ENCODE measurements at places on chromosomes 12 and 14. TPM values are rescaled to one million over a fixed set of nuclear protein-coding genes. Genes with fewer than 3 reads are reported as not detected.
A peak's percentile ranks its signal among the peaks of the same experiment; 100 is the strongest.

- H3K36me3 ChIP-seq = no peaks in the 10 kb centered on the region
- H3K27me3 ChIP-seq = no peaks in the 10 kb centered on the region
- H3K4me1 ChIP-seq = no peaks in the 10 kb centered on the region
- DNase-seq = no peak
- no peak overlapping the region for H3K4me3 ChIP-seq
- H3K27ac ChIP-seq = no peak overlapping the region
These were observed 694.5 kb downstream of the TRHDE start for GRCh38 chr12:72966684-72967083.

GRCh38 chr12:91381309-91381804 is 198.7 kb upstream of the DCN start:
- H3K36me3 ChIP-seq = no peaks in the 10 kb centered on the region
- no peak overlapping the region for H3K27ac ChIP-seq
- peaks cover 10% of the 10 kb centered on the region for H3K27me3 ChIP-seq
- H3K4me1 ChIP-seq = peaks cover 9% of the 10 kb centered on the region

DNA sequence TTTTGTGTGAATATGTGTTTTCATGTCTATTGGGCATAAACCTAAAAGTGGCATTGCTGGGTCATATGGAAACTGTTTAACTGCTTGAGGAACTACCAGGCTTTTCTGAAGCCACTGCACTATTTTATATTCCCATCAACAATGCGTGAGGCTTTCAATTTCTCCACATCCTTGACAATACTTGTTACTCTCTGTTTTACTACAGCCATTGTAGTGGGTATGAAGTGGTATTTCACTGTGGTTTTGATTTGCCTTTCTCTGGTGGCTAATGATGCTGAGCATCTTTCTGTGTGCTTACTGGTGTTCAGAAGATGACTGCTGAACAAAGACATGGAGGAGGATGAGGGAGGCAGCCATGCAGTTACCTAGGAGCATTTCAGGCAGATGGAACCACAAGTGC is 13.2 kb upstream of the TDG start:
- no peaks in the 10 kb centered on the region for H3K27me3 ChIP-seq
- DNase-seq = no peak
- H3K4me1 ChIP-seq = peaks cover 54% of the 10 kb centered on the region
- H3K27ac ChIP-seq = peak overlapping the region; percentile 44
- no peak overlapping the region for H3K4me3 ChIP-seq

GRCh38 chr12:915090-915489 is 34.4 kb downstream of the RAD52 start:
- peak; percentile 30 for DNase-seq
- H3K27ac ChIP-seq = peak overlapping the region; percentile 81
- no peak overlapping the region for H3K4me3 ChIP-seq
- H3K36me3 ChIP-seq = peaks cover 69% of the 10 kb centered on the region
- H3K4me1 ChIP-seq = peaks cover 31% of the 10 kb centered on the region

DNA sequence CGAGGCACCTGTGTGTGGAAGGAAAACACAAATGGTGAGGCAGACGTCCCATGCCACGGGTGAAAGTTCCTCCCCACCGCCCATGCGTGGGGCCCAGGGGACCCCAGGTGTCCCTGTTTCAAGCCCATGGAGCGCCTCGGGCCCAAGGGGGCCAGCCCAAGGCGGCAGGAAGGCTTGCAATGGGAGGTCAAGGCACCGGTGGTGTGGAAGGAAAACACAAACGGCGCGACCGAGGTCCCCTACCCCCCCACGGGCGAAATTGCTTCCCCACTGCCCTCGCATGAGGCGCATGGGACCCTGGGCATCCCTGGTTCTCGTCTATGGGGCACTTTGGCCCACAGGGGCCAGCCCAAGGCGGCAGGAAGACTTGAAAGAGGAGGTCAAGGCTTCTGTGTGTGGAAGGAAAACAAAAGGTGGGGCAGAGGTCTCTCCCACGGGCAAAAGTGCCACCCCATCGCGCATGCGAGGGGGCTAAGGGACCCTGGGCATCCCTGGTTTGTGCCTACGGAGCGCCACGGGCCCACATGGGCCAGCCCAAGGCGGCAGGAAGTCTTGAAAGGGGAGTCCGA is 379.4 kb downstream of the ALG10 start:
- DNase-seq = no peak
- H3K36me3 ChIP-seq = no peaks in the 10 kb centered on the region
- H3K4me3 ChIP-seq = no peak overlapping the region
- H3K27ac ChIP-seq = no peak overlapping the region

DNA sequence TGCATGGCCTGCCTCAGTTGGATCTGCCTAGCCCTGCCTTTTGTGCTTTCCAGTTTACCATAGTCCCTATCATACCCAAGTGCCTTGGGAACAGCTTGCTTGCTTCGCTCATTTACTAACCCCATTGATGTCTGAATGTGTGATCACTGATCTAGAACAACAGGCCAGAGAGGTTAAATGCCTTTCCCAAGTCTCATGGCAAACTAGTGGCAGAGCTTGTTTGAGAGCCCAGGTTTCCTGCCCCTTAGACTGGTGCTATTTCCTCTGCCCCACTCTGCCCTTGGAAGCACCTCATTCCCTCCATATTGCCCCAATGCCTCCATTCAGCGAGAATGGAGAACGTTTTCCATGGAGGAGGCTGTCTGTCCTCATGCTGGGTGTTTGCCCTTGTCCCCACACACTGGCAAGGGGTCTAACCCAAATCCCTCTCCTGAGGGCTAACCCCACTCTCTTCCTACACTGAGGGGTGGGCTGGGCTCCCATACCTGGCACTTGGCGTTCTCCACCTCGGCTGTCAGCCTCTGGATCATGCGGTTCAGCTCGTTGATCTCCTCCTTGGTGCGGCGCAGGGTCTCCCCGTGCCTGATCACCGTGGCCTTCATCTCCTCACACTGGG is 19.8 kb downstream of the KRT7 start:
- no peak for DNase-seq
- peaks cover 25% of the 10 kb centered on the region for H3K36me3 ChIP-seq
- H3K4me1 ChIP-seq = peaks cover 70% of the 10 kb centered on the region
- H3K4me3 ChIP-seq = no peak overlapping the region

DNA sequence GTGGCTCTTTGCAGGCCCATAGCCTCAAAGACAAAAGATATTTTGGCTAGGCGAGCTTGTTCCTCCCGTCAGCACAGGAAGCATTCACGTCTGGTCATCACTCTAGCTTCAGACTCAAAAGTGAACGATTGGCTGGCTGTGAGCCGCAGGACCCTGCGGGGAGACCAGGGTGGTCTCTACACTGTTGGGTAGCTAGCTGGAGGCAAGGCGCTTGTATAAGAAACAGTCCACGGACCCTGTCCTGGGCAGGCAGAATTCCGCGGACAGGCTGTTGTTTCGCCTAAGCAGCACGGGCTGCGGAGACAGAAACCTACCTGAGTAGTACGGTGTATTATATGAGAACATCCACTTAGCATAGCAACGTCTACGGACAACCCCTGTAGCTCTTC is 29.6 kb downstream of the WBP11 start:
- H3K27ac ChIP-seq = peak overlapping the region; percentile 98
- peak overlapping the region; percentile 96 for H3K4me3 ChIP-seq
- H3K36me3 ChIP-seq = peaks cover 40% of the 10 kb centered on the region

DNA sequence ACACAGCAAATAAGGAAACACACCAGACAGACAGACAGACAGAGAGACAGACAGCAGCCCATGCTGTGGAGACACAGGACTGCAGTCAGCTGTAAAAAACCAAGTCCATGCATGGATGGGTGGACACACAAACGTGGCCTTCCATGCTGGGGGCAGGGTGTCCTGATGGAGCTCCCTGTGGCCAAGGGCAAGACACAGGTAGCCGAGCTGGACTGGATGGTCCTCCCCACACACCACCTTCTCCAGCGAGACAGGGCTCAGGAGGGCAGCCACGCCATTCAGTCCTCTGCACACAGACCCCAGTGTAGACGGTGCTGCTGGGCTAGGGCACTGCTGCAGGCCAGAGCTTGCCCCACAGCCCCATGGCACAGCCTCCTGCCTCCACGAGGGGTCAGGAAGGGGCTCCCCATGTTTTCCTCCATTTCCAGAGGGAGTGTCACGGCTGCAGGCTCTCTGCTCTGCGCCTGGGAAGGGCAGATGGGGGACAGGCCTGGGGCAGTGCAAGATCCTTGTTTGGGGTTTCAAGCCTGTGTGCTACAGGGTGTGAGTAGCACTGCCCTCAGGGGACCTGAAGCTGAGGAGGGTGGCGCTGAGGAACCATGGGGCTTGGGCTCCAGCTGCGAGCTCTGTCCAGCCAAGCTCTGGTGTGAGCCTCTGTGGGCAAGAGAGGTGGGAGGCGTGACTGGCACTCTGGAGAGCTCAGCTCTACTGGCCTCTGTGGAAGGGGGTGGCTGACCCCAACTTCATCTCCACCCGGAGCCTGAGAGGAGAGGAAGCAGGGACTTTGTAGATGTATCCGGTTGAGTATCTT is 67.9 kb downstream of the GALNT9 start:
- no peaks in the 10 kb centered on the region for H3K27me3 ChIP-seq
- no peak overlapping the region for H3K27ac ChIP-seq
- DNase-seq = no peak
- no peak overlapping the region for H3K4me3 ChIP-seq

GRCh38 chr14:59313658-59314608 is 125.5 kb downstream of the DAAM1 start:
- no peak for DNase-seq
- H3K36me3 ChIP-seq = peaks cover 2% of the 10 kb centered on the region
- no peak overlapping the region for H3K27ac ChIP-seq
- no peak overlapping the region for H3K4me3 ChIP-seq

DNA sequence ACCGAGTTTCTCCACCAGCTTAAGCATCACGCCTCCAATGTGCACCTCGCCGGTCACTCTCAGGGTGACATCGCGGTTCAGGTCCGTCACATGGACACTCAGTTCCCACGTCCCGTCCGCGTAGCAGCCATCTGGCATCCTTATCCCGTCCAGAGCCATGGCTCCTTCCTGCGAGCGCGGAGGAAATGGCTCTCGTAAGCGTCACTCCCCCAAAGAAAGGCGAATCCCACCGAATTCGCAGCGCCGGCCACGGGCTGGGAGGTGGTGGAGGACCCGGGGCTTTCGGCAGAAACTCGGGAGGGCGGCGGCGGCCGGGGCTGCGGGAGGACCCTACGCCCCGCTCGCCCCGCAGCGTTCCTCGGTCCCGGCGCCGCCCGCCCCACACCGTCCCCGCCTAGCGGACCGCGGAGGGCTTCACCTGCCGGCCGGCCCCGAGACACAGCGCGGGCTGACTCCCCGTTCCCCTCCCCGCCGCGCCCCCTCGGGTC is 396 bp downstream of the FERMT2 start:
- H3K27ac ChIP-seq = no peak overlapping the region
- peaks cover 18% of the 10 kb centered on the region for H3K4me1 ChIP-seq
- peak overlapping the region; percentile 77 for H3K4me3 ChIP-seq
- no peak for DNase-seq
- peaks cover 66% of the 10 kb centered on the region for H3K27me3 ChIP-seq
- H3K36me3 ChIP-seq = no peaks in the 10 kb centered on the region

DNA sequence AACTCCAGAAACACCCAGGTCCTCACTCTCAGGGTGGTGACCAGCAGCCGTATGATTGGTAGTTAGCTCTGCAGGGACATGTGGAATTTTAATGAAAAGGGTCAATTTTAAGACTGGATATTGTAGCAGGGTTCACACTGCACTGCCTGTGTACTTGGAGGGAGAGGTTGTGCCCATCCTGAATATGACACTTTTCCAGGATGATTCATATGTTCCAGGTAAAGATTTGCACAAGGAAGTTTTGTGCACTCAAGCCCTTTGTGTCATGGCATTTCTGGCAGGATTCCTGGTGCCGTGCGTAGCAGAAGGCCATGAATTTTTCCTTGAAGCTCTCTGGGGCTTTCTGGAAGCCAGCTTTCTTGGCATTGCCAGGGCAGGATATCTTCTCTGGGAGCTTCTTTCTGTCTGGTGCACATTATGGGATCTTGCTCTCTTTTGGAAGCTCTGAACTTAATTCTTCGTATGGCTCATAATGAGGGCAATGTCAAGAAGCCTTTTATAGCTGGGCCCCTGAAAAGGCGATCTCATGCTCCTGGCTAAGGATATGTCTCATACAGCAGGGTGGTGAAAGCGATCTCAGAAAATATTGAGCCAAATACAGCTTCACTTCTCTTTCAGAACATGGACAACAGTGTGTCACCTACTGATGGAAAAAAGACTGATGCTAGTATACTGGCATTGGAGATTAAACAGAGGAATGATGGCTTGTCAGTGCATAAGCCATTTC is 1133.9 kb downstream of the AACS start:
- no peak overlapping the region for H3K27ac ChIP-seq
- H3K4me1 ChIP-seq = no peaks in the 10 kb centered on the region
- no peaks in the 10 kb centered on the region for H3K36me3 ChIP-seq
- H3K4me3 ChIP-seq = no peak overlapping the region

DNA sequence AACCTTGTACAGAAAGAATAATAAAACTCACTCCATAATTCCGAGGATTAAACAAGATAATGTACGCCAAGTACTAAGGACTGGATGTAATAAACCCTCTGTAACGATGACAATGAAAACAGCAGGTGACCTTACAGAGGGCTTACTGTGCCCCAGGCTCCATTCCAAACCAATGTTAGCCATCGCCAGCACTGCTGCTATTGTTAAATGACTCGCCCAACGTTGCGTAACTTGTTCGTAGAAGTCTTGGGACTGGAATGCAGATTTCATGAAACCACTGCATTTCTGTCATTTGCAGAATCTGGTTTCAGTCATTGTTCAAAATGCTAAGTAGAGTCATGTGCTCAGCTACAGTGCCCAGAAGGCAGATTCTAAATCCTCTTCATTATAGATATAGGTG is 728 bp upstream of the STON2 start:
- H3K4me1 ChIP-seq = peaks cover 17% of the 10 kb centered on the region
- H3K36me3 ChIP-seq = no peaks in the 10 kb centered on the region
- no peak for DNase-seq
- H3K27ac ChIP-seq = no peak overlapping the region

DNA sequence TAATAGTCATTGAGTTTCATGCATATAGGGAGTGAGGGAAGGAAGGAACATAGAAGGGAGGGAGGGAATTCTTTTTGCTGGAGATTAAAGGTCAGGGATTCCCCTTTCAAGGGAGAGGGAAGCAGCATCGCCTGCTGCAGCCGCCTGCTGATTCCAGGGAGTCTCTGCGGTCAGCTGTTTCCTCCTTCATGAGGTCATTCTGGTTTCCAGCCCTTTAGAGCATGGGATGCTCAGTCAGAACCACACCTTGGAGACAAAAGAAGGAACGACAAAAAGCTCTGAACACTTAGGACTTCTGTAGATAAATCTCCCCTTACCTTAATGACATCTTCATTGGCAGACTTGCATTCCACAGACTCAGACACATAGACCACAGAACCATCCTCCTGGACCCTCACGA is 923.0 kb upstream of the TMEM132C start:
- H3K4me3 ChIP-seq = no peak overlapping the region
- no peaks in the 10 kb centered on the region for H3K36me3 ChIP-seq
- H3K4me1 ChIP-seq = no peaks in the 10 kb centered on the region
- H3K27me3 ChIP-seq = no peaks in the 10 kb centered on the region
- no peak overlapping the region for H3K27ac ChIP-seq

The HPD gene
- not detected for total RNA-seq

The MYO1H gene
- total RNA-seq = not detected

The AQP6 gene
- total RNA-seq = not detected

The DAO gene
- not detected for total RNA-seq

The C12orf50 gene
- total RNA-seq = not detected

The GLI1 gene
- total RNA-seq = 1.9 TPM

The GPRC5A gene
- total RNA-seq = not detected
